ENCODE measurements at places on chromosomes 5 and 9.

DNA sequence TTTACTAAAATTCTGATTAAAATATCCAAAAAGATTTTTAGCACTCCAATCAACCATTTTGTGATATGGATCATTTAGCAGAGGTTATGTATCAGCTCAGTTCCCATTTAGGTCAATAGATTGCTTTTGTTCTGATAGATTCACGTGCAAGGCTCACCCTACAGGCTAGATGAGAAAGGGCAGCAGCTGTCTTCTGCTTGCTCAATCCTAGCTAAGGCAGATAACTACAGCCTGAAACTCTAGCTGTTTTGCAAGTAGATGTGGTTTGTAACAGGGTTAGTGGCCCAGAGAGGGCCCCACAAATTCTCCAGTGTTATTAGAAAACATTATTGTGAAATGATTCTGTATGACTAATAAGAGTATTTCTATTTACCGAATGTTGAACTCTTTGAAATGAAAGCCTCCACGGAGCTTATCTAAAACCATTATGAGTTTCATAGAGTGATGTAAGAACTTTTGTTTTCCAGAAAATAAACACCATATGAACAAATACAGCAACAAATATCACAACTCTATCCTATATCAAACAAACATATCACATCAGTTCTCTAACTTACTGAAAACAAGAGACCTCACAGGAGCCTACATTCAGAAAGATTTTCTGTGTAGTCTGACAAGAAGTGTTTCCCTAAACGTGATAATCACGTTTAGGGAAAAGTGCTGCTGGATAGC lies 841.9 kb upstream of the ACO1 start:
- no peaks in the 10 kb centered on the region for H3K36me3 ChIP-seq
- H3K27ac ChIP-seq: no peak overlapping the region
- H3K27me3 ChIP-seq: no peaks in the 10 kb centered on the region
- no peak overlapping the region for H3K4me3 ChIP-seq
- DNase-seq: peak; percentile 4

- no peak overlapping the region for H3K27ac ChIP-seq
- no peak for DNase-seq
- H3K4me3 ChIP-seq: no peak overlapping the region
- H3K36me3 ChIP-seq: no peaks in the 10 kb centered on the region
- no peaks in the 10 kb centered on the region for H3K27me3 ChIP-seq
Measured at GRCh38 chr5:30693326-30693725, 500.2 kb upstream of the CDH6 start.

GRCh38 chr5:117072439-117072838 lies 497.8 kb upstream of the SEMA6A start:
- H3K27me3 ChIP-seq: no peaks in the 10 kb centered on the region
- DNase-seq: no peak
- H3K4me1 ChIP-seq: no peaks in the 10 kb centered on the region
- H3K4me3 ChIP-seq: no peak overlapping the region
- no peak overlapping the region for H3K27ac ChIP-seq

- no peak overlapping the region for H3K4me3 ChIP-seq
- DNase-seq: peak; percentile 63
- H3K27ac ChIP-seq: no peak overlapping the region
- H3K4me1 ChIP-seq: no peaks in the 10 kb centered on the region
Measured at GRCh38 chr5:180470966-180471582, 23.1 kb upstream of the CNOT6 start.

DNA sequence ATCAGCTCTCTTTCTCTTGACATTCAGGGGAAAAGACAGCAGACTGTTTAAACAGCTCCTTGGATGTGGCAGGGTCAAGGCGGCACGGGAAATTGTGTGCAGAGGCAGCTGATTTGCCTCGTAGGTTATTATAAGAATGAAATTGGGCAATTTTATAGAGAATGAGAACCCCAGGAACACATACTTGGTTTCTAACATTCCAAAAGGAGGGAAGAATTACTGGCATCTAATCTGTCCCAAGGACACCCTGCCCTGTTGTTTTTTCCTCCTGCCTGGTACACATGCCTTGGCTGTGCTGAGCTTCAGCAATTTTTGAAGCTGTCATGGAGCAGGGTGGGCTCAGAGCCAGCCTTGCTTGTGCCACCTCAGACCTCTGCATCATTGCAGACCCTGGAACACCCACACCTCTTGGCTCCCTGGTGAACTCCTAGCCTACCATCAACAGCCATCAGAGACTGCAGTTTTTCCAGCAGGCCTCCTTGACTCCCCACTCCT lies 143.6 kb downstream of the BOD1 start:
- peaks cover 22% of the 10 kb centered on the region for H3K27me3 ChIP-seq
- no peak for DNase-seq
- no peak overlapping the region for H3K4me3 ChIP-seq
- H3K4me1 ChIP-seq: no peaks in the 10 kb centered on the region
- no peaks in the 10 kb centered on the region for H3K36me3 ChIP-seq

DNA sequence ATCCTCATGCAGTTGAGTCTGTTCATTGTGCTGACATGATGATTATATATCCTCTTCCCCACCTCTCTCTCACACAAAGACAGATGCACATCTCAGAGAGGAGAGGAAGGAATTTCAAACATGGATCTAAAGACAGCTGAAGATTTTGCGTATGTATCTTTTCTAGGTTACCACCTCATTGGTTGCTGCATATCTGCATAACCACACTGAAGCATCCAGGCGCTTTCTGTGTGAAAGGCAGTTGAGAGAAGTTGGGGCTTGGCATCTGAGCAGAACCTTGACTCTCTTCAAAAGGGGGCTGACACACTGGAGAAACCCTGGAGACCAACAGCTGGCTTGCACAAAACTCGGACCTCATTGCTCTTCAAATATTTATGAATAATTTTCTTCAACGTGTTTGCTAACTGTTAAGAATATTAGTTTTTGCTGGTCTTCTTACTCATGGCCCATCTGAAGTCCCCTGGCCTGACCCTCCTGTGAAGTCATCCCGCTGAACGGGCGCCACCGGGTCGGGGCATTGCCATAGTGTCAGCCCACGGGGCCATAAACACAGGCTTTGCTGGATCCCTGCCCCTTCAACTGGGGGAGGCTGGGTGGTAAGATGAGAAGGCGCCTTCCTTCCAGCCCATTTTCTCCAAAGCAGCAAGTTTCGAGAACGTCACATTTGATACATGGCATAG lies 593.2 kb upstream of the CLINT1 start:
- H3K27ac ChIP-seq: no peak overlapping the region
- no peak overlapping the region for H3K4me3 ChIP-seq
- H3K36me3 ChIP-seq: no peaks in the 10 kb centered on the region
- DNase-seq: no peak
- peaks cover 10% of the 10 kb centered on the region for H3K27me3 ChIP-seq
- no peaks in the 10 kb centered on the region for H3K4me1 ChIP-seq

DNA sequence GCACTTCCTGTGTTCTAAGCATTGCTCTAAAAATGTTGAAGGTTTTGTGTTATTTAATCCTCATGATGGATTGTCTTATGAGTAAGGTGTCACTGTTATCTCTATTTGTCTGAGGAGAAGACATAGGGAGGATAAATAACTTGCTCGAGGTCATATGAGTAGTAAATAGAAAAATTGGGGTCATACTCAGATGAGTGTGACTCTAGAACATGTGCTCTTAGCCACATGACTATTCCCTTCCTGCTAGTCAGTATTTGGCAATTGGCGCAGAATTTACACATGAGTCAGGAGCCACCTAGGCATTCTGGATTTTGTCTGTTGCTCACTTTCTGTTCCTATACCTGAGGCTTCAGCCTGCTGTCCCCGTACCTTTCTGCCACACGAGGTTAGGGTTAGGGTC lies 234.6 kb upstream of the CD180 start:
- peaks cover 3% of the 10 kb centered on the region for H3K4me1 ChIP-seq
- H3K36me3 ChIP-seq: no peaks in the 10 kb centered on the region
- no peak overlapping the region for H3K4me3 ChIP-seq
- DNase-seq: no peak

- H3K4me3 ChIP-seq: no peak overlapping the region
- DNase-seq: no peak
- H3K27me3 ChIP-seq: peaks cover 16% of the 10 kb centered on the region
- H3K27ac ChIP-seq: no peak overlapping the region
Measured at GRCh38 chr9:130905125-130905901, 8.7 kb upstream of the QRFP start.

GRCh38 chr5:15604986-15605385 lies 105.0 kb downstream of the FBXL7 start:
- H3K36me3 ChIP-seq: no peaks in the 10 kb centered on the region
- no peaks in the 10 kb centered on the region for H3K4me1 ChIP-seq
- no peak overlapping the region for H3K4me3 ChIP-seq

DNA sequence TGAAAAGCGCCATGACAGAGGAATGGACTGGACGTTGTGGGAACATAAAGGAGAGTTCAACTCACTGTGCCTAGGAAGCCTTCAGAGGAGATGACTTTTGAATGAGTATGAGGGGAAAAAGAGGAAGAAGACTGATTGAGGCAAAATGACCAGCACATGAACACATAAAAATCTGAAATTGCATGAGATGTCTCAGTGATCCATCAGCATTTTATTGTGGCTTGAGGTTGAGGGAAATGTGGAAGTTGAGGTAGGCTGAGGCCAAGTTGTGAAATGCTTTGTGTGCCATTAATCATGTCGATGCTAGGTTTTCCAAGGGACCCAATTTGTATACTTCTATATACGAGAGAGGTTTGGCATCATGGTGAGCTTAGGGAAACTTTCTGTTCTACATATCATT lies 140.9 kb upstream of the TLX3 start:
- H3K27ac ChIP-seq: no peak overlapping the region
- DNase-seq: no peak
- no peaks in the 10 kb centered on the region for H3K4me1 ChIP-seq
- peaks cover 8% of the 10 kb centered on the region for H3K27me3 ChIP-seq

DNA sequence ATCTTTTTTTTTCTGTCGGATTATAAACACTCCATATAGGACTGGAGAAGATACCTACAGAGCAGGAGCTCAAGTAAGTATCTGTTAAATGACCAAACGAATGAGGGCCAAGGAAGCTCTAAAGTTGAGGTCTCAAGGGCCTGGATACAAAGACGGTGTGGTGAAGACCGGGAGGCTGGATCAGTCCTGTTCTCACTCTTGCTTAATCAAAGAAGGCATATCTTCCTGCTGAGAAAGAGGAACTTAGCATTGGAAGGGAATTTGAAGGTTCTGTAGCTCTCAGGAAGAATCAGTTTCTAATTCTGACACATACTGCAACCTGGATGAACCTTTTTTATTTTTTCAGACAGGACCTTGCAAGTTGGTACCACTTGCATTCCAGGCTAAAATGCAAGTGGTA lies 28.3 kb upstream of the PAX5 start:
- no peaks in the 10 kb centered on the region for H3K4me1 ChIP-seq
- H3K27ac ChIP-seq: no peak overlapping the region
- DNase-seq: no peak
- peaks cover 3% of the 10 kb centered on the region for H3K36me3 ChIP-seq
- no peak overlapping the region for H3K4me3 ChIP-seq

DNA sequence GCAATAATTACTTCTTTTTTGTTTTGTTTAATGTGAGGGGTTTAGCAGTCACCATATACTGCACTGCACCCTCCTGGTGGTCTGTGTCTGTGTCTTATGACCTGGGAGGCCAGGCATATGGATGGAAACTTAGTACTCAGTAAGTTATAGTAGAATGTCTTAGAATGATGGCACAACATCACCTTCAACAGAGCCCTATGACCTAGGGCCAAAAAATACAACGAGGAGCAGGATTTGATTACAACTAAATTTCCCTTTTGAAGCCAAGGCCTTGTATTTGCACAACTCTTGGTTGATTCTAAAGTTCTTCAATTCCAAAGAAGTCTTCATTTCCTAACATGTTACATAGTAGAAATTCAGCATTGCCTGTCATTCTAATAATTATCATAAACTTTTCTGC lies 422.1 kb upstream of the PIK3R1 start:
- no peaks in the 10 kb centered on the region for H3K27me3 ChIP-seq
- H3K27ac ChIP-seq: no peak overlapping the region
- H3K4me3 ChIP-seq: no peak overlapping the region
- H3K36me3 ChIP-seq: no peaks in the 10 kb centered on the region

GRCh38 chr9:124309667-124310084 lies 51.9 kb downstream of the NEK6 start:
- H3K4me3 ChIP-seq: no peak overlapping the region
- no peak overlapping the region for H3K27ac ChIP-seq
- no peaks in the 10 kb centered on the region for H3K27me3 ChIP-seq
- peaks cover 18% of the 10 kb centered on the region for H3K36me3 ChIP-seq
- no peak for DNase-seq
- peaks cover 7% of the 10 kb centered on the region for H3K4me1 ChIP-seq

DNA sequence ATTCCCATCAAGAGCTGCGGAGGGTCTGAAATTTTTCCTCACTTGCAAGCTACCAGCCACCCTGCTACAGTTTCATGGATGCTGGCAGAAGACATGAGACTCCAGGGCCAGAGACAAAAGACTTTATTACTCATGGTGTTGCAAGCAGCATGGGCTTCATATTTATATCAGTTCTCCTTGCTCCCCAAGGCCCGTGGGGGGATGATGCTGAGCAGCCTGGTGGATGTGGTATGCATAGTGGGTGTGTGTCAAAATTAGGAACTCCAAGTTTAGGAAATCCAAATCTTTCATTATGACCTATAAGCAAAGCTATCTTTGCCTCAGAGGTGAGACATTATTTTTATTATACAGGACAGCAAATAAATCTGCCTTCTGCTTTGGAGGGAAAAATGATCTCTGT lies 105.7 kb upstream of the ALDH1B1 start:
- peaks cover 5% of the 10 kb centered on the region for H3K27me3 ChIP-seq
- no peaks in the 10 kb centered on the region for H3K4me1 ChIP-seq
- H3K36me3 ChIP-seq: no peaks in the 10 kb centered on the region
- H3K4me3 ChIP-seq: no peak overlapping the region
